Right lung (tissue), 10 donors: ENCODE measurements at places on chromosomes 4 and X.

DNA sequence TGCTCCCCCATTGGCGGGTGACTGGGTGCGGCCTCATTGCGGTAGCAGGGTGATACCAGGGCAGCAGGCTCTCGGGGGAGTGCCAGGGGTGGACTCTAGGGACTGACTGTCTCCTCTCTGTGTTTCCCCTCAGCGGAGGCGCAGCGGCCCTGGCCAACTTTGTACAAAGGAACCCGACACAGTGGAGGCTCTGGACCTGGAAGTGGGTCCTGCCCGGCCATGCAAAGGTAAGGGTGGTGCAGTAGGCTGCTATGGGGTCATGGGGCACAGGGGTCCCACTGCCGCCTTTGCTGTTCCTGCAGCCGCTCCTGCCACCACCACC is 16.3 kb downstream of the SULT1B1 start:
- DNase-seq, result no peak

- DNase-seq, result no peak
These were observed 1106.4 kb upstream of the INTU start for GRCh38 chr4:126526335-126526734.

DNA sequence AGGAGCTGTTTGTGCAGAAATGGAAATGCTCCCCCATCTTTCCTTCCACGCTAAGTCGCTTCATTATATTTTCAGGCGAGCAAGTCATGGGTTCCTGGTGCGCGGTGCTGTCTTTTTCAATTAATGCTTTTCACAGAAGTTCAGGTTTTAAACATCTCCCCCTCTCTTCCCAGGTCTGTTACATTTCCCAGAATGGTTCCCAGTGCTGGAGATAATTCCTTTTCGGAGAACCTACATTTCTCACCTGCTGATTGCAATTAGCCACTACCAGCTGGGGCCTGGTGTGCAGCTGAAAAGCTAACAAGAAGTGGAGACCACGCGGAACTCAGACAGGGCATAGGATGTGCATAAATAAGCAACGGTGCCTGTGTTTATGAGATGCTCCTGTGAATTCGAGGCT is 217.8 kb downstream of the MID1IP1 start:
- DNase-seq, result no peak

DNA sequence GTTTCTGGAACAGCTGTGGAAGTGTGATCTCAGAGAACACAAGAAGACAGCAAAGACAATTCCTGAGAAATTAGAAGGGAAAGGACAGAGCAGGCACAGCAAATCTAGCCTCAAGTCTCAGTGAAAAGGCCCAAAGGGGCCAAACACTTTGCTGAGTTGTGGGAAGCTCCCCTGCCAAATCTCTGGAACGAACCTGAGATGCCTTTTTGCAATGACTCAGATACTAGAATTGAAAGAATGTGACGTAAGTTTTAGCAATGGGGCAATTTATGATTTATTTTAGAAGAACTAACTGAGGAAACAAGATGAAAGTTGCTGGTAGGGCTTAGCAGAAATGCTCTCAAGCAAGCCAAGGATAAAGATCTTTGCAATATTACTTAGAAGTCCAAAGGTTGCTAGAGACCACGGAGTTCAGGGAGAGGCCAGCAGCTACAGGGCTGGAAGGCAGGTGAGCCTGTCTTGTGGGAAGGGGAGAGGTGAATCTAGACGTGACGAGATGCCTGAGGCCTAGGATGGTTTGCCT is 92.8 kb downstream of the AMELX start:
- no peak for DNase-seq

GRCh38 chr4:150278206-150278605 is 200.0 kb downstream of the DCLK2 start:
- DNase-seq, result no peak

DNA sequence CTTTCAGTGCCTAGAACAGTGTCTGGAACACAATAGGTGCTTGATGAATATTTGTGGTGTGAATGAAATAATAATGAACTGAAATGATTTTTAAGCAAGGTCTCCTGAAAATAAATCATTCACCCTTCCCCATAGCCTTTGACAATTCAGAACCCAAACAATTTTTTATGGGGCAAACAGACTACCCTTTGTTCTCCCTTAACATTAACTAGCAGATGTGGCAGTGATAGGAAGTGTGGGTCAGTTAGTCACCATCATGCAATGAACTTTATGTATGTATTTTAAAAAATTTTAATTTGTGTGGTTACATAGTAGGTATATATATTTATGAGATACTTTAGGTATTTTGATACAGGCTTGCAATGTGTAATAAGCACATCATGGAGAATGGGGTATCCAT is 27.2 kb upstream of the CD40LG start:
- DNase-seq, result no peak

DNA sequence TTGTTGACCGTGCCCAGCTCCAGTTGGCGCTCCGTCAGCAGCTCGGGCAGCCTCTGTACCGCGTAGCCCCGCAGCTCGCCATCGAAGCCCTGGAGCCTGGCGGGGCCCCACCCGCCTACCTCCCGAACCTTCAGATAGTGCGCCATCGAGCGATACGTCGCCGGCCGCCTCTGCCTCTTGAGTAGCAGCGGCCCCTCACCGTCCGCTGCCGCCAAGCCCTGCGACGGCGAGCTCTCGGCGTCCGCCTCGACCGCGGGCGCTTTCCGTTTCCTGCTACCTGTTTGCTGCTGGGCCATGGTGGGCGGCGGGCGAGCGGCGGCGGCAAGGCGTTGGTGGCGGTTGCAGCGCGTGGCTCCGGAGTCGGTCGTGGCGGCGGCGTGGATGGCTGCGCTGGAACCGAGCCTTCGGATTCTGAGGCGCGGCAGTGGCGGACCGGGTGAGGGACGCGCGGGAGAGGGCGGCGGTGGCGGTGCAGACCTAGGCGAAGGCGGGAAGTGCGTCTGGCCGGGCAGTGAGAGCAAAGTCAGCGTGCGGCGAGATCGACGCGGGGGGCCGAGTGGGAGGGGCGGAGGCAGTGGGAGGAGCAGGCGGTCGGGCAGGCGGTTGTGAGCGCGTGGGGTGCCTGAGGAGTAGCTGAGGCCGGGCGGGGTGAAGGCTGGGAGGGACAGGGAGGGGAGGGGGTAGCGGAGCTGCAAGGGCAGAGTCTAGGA is at the start of gene DCAF12L1:
DCAF12L1 (minus strand) TSS at position 502 of the 710 bp plus-strand sequence; CDS start at position 296, 206 bp downstream.
- peak; percentile 2 for DNase-seq

GRCh38 chrX:144722307-144722706 is 525.0 kb upstream of the SPANXN1 start:
- DNase-seq, result no peak

DNA sequence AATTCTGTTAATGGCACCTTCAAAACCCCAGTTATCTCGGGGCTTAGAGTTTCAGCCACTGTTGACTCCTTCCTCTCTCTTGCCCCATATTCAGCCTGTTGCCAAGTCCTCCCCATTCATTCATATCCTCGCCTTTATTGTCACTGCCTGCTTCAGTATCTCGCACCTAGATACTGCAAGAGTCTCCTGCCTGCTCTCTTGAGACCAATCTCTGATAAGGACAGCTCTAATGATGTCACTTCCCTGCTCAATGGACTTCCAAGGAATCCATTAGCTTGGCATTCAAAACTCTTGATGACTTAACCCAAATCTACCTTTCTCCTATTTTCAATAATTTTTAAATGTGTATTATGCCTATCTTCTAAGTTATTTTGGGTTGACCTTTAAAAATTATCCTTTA is 1.1 kb upstream of the UBE2A start:
- no peak for DNase-seq

- no peak for DNase-seq
These were observed 12.8 kb downstream of the TBC1D9 start for GRCh38 chr4:140743194-140743931.

DNA sequence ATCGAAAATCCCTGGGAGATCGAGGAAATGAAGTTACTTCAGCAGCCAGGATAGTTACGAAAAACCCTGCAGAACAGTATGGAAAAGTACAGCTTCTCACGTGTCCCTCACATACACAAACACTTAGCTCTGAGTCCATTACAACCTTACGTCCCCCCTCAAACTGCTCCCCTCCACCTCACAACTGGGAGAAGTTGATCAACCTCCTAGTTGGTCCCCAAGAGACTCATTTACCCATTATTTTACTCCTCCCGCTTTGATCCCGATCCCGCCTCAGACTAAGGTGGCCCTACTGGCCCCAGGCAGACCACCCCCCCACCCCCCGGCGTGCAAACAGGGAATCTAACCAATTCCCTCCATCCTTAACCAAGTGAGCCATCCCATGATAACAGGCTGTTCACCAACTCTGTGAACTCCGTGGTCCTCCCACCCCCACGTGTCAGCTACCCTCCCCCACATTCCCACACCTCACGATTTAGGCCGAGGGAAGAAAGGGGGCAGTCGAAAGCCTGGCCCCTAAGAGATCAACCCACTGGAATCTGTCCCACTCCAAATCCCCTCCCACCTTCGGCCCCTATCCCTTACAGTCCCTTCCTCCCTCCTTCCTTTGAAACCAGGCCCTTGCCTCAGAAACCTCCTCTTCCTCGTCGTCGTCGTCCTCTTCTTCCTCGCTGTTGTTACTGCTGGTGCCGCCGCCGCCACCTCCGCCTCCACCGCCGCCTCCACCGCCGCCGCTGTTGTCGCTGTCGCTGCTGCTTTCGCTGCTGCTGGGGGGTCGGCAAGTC is 755 bp downstream of the ANKRD17 start:
- DNase-seq, result peak; percentile 67

GRCh38 chrX:2261831-2262667 is 238.7 kb downstream of the DHRSX start:
- no peak for DNase-seq

GRCh38 chrX:15207994-15208393 is 61.9 kb downstream of the ASB9 start:
- no peak for DNase-seq

DNA sequence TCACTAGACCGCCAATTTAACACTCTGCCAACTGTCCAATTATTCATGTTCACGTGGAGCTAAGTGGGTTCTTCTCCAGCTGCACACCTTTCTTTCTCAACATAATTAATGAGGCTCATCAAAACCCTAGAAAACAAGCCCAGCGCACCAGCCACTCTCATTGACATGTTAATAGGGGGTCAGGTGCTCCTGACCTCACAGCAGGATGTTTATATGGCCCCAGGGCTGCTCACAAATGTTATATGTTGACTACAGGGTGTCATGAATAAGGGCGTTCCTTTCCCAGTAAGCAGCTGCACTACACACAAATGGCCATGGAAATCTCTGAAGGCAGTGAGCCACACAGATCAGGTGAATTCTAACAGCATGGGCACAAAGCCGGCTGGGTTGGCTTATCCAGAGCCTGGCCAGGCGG is 209.8 kb downstream of the MGST2 start:
- DNase-seq, result no peak

- DNase-seq, result no peak
These were observed 80.8 kb upstream of the IQCM start for GRCh38 chr4:149896432-149896831.

GRCh38 chrX:134236626-134237614 is at the start of gene CCDC160:
Gene CCDC160 (plus strand): TSS chrX:134237182. CDS start chrX:134244801, 7,619 bp downstream.
- peak; percentile 53 for DNase-seq

- no peak for DNase-seq
These were observed 206.4 kb downstream of the LDB2 start for GRCh38 chr4:16692046-16692445.

DNA sequence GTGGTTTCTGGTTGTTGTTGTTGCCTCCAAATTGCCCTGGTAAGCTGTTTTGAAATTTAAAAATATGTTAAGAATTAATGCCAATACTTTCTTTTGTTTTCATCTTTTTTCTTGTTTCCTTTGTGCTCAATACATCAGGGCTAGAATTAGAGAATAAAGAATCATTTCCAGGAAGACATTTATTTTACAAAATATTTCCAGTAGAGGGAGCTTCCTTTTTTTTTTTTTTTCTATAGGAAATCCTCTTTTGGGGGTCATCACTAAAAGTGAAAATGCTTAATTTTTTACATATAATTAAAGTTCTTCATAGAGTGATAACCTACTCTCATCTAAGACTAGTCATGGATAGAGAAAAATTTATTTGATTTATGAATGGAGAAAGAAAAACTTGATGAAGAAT is 2.4 kb downstream of the GLRA3 start:
- no peak for DNase-seq

DNA sequence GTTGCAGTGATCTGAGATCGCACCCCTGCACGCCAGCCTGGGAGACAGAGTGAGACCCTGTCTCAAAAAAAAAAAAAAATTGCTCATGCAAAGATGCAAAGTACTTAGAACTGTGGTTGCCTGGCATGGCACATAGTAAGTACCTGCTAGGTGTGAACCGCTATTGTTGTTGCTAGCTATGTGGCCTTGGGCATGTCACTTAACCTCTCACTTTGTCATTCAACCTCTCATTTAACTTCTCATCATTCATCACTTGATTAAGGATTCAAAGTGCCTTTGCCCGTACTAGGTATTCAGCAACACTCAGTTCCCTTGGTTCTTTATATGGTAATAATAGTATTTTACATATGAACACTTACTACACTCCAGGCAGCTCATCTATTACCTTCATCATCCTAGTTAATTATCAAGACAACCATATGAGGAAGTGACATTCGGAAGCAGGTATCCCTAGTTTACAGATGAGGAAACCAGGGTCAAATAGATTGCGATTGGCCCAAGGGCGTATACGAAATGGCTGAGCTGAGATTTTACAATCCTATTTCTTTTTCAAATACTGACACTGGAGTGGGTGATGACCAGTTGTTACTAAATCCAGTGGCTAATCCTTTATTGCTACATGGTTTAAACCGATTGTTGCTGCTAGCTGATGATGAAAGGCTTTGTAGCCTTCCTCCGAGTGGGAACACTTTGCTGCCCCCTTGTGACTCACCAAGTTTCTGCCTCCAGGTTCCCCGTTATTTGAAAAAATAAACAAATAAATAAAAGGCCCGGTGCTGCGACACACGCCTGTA is 28.8 kb upstream of the SOWAHD start:
- peak; percentile 37 for DNase-seq

DNA sequence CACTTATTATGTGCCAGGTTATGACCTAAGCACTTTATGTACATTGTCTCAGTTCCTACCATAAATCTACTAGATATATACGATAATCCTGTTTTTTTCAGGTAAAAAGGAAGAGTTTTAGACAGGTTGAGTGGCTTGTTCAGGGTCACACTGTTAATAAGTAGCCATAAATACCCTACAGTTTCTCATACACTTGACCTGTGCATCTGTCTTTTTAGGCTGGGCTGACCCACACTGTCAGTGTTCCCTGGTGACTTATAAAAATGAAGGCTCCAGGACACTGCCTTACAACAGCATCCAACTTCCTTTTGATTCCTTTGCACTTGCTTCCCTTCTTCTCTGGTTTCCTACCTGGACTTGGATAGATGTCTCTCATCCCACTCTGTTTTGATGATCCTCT is 78.2 kb upstream of the PAQR3 start:
- DNase-seq, result no peak
